Tracheal epithelial cell (primary cell): ENCODE measurements at places on chromosomes 4 and X. TPM values are rescaled to one million over a fixed set of nuclear protein-coding genes. Genes with fewer than 3 reads are reported as not detected.

The CBLL2 gene
- total RNA-seq = not detected in 2 replicates

The DOCK11 gene
- total RNA-seq = 0.21 and 0.48 TPM in 2 replicates

The CCDC158 gene
- 0.21 and 0.24 TPM in 2 replicates for total RNA-seq

The SORBS2 gene
- total RNA-seq = 1.5 and 3.1 TPM in 2 replicates

The REPS2 gene
- total RNA-seq = 1.3 and 3.1 TPM in 2 replicates

The SH2D1A gene
- total RNA-seq = not detected in 2 replicates

The ZNF518B gene
- 18.3 and 27.5 TPM in 2 replicates for total RNA-seq

The PAGE1 gene
- not detected in 2 replicates for total RNA-seq
